SK-N-DZ (cell line): ENCODE measurements at places on chromosomes 3 and 15.

DNA sequence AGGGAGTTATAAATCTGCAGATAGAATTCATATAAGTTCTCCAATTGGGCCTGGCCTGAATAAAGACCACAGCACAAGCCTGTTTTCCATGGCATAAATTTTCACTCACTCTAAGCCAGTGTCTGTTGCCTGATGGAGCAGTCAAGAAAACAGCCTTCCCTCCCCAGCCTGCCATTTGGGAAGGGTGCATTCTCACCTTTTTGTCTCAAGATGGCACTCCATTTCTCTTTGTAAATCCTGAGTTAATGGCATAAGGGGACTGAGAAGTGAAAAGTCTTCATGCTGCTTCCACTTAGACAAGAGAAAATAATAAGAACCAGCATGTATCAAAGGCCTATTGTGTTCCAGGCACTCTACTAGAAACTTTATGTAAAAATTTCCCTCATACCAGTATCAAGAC lies 115.6 kb upstream of the MANF start:
- no peak for DNase-seq

GRCh38 chr3:23805633-23806533 lies at the start of gene UBE2E1:
Gene UBE2E1, plus strand, starts transcription at chr3:23805955. Its CDS starts 1,315 bp downstream, at chr3:23807270.
- DNase-seq, result peak; percentile 77

DNA sequence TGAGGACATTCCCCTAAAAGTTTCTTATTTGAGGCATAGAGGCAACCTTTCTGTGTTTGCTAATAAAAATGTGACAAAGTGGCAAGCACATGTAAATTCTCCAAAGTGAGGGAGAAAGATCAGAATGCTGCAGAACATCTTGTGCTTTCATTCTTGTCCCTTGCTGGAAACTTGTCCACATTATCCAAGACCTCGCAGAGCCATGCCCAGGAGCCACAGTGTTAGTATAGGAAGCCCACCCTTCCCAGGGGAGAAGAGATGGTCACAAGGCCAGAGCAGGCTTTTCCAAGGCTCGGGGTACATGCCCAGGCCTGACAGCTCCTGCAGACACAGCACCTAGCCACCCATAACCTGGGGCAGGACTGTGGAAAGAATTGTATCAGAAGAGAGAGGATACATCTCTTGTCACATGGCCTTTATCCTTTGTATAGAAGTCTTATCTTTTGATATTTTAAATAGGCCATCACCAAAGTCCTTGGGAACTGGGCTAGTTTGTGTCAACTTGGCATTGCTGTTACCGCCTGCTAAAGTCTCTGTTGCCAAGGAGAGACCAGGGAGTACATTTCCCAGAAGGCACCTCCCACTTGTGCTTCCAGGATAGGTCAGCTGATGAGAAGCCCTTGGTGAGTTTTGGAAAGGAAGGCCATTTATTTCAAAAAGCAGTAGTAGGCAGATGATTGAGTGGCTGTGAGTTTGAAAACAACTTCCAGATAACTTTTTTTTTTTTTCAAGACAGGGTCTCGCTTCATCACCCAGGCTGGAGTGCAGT lies 10.5 kb downstream of the DLEC1 start:
- DNase-seq, result no peak

- DNase-seq, result no peak
These were observed 27.7 kb downstream of the DLG1 start for GRCh38 chr3:197270558-197271317.

DNA sequence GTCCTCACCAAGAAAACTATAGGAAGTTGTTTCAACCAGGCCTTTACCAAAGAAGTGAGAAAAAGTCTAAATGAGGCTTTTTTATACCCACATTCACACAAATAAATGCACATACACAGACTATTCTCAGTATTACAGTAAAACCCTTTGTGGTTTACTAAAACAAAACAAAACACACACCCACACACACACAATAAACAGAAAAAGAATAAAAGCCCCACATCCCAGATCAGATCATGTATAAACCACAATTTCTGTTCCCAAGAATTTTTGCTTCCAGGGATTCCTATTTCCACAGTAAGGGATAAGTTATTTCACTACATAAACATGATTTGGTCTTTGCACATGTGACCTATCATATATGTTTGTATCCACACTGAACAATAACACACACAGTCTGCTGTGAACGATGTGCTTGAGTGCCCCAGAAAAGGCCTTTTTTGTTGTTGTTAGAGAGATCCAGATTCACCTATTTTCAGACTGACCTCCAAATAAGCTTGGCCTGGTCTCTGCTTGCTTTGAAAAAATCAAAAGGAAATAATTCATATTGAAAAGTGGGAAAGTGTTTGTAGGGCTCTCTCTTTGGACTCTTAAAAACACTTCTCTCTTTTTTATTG lies 283.4 kb upstream of the ATP11B start:
- no peak for DNase-seq

DNA sequence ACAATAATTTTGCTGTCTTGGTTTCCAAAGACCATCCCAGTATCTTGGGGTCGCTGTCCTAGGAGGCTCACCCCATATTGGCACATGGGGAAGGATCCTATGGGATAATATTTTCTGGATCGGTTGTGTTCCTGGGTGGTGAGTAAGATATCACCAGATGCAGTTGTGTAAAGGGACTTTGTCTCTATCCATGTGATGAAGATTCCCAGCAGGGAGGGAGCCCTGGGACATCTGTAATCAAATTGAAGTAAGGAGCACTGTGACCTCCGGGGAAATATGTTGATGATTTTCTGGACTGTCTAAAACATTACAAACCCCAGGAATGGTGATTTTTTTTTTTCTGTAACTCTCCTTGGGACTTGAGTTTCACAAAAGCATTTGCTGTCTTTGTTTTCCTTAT lies 36.2 kb upstream of the LRTM1 start:
- DNase-seq, result peak; percentile 3

GRCh38 chr15:46552316-46552715 lies 917.5 kb downstream of the SQOR start:
- no peak for DNase-seq

GRCh38 chr3:41318520-41318919 lies 119.2 kb downstream of the CTNNB1 start:
- DNase-seq, result no peak

- DNase-seq, result no peak
These were observed 30.8 kb downstream of the LARP6 start for GRCh38 chr15:70823196-70823595.

- DNase-seq, result peak; percentile 80
These were observed 9.1 kb upstream of the SKIC8 start for GRCh38 chr15:78308422-78309032.

- no peak for DNase-seq
These were observed 23.3 kb upstream of the MYO5C start for GRCh38 chr15:52318729-52319500.

DNA sequence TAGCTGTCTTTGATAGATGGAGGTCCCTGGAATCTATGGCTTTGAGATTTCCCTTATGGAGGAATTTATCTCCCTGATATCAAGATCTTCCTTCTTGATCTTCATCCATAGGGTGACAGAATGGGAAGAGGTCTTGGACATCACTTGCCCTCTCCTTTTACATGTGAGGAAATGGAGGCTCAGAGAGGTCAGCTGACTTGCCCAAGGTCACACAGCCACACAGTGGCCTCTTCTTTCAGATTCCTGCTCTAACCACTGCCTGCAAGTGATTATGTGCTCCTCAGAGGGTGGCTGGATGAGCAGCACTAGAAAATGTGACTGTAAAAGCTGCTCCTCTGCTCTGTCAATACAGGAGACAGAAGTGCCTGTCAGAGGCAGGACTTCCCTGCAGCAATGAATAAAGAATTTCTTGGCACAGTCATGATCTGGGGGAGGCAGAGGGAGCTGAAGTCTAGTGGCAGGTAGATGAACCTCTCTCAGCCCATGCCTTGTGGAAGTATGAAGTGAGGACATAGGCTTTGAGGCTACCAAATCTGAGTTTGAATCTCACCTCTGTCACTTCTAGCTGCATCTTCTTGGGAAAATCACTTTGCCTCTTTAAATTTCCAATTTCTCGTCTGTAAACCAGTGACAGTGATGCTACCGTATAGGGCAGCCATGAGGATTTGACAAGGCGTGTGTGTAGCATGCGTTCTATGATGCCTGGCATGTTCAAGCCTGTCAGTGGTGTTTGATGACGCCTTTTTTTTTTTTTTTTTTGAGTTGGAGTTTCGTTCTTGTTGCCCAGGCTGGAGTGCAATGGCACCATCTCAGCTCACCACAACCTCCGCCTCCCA lies 12.0 kb downstream of the SSUH2 start:
- no peak for DNase-seq
